Psoas muscle (tissue), 8 donors: ENCODE measurements at places on chromosomes 7 and 10. TPM values are rescaled to one million over a fixed set of nuclear protein-coding genes. Genes with fewer than 3 reads are reported as not detected.

DNA sequence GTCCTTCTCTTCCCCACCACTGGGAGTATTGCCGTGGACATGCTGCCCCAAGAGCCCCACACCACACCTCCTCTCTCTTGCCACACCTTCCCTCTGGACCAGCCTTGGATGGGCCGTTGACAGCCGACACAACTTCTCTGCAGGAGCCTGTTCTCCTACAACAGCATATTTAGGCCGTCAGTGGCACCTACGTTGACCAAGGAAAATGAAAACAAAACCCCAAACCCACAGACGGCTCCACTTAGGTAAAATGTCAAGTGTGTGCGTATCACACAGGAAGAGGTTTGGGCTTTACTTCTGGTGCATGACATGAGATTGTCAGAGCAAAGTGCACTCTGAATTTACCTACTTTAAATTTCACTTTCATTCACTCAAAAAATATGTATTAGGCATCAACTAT lies 246.6 kb downstream of the ZMYND11 start:
- DNase-seq: no peak

- DNase-seq: no peak
Observed at GRCh38 chr7:72281308-72281707, 130.8 kb downstream of the CALN1 start.

GRCh38 chr10:123724747-123725146 lies 58.6 kb downstream of the GPR26 start:
- no peak for DNase-seq

- DNase-seq: no peak
Observed at GRCh38 chr10:43699516-43699915, 50.8 kb upstream of the ZNF32 start.

DNA sequence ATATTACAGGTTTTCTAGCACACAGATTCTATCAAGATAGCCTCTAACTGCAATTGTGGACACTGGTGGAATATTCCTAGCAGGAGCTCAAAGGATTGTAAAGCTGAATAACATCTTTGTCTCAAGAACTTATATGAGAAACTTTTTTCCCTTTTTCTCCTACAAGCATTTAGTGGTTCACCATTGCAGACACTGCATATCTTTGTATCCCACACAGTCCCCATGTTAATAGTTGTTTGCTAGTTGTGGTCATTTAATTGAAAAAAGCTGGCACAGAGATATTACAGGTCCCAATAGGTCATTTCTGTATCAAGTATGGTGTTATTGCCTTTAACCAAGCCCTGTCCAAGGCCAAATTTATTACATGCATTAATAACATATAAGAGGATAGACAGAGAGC lies 226.2 kb upstream of the TCF7L2 start:
- no peak for DNase-seq

DNA sequence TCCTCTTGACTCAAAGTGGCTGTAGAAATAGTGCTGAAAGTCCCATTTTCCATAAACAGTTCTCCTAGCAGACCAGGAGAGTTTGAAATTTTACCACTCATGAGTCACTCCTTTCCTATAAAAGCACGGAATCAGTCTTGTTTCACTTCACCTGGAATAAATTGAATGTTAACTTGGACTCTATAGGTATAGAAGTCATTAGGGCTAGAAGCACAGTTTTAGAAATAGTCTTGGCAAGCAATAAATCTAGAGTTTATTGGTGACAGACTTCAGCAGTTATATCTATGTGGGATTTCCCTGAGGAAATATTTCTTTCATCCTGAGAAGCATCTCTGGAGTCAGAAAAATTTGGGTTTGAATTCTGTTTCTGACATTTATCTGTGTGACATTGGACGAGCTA lies 212.4 kb downstream of the RNLS start:
- DNase-seq: no peak

- no peak for DNase-seq
Observed at GRCh38 chr10:131311402-131311660, 190 bp downstream of the TCERG1L start.

Gene PYROXD2
- total RNA-seq: 3.8 TPM

Gene TRPV5
- total RNA-seq: 0.06 TPM

Gene CFAP69
- total RNA-seq: 4.9 TPM

Gene KAZALD1
- 5.3 TPM for total RNA-seq

Gene CPN1
- not detected for total RNA-seq

Gene TEX47
- total RNA-seq: not detected

Gene GDF2
- not detected for total RNA-seq
